ENCODE measurements at places on chromosomes 6 and 20.

GRCh38 chr6:39426073-39426456 lies 103.6 kb upstream of the KCNK16 start:
- DNase-seq = no peak

DNA sequence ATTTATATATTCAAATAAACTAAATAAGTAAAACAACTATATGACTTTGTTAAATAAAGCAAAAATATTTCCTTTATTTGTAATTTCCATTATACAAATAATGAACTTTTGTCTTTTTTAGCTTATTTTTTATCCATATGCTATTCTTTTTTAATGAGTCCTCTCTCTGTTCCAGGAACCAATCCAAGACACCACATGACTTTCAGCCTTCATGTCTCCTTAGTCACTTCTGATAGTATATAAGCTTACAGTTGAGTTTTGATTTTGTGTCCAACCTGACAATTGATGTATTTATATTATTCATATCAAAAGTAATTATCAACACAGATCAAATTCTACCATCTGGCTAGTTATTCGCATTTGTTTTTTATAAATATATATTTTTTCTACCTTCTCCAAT lies 582.3 kb upstream of the GJE1 start:
- DNase-seq = no peak

GRCh38 chr20:5146871-5147592 lies 20.2 kb downstream of the CDS2 start:
- no peak for DNase-seq

DNA sequence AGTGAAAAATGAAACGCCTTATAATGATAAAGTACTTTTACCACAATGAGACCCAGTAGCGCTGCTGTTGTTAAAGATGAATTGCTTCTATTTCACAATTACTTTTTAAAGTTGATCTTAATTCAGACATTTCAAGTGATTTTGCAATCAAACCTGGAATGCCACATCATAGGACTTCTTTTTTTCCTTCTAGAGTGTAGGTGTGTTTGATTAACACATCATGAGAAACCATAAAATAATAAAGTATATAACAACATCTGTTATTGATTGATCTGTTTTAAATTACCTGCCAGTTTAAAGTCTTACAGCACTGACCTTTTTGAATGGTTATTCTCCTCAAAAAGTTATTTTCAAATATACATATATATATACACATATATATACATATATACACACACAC lies 38.6 kb downstream of the HEBP2 start:
- no peak for DNase-seq

GRCh38 chr6:167329014-167329413 lies 4.1 kb downstream of the TTLL2 start:
- DNase-seq = no peak

Data from glomerular endothelial cell (primary cell).